Myocyte (in vitro differentiated cells): ENCODE measurements at places on chromosomes 12 and 14. TPM values are rescaled to one million over a fixed set of nuclear protein-coding genes. Genes with fewer than 3 reads are reported as not detected.

The ACOT4 gene
- total RNA-seq = 0.05 and 0.13 TPM in 2 replicates

GRCh38 chr12:104420868-104421267 lies 35.9 kb upstream of the CHST11 start:
- no peak for DNase-seq

DNA sequence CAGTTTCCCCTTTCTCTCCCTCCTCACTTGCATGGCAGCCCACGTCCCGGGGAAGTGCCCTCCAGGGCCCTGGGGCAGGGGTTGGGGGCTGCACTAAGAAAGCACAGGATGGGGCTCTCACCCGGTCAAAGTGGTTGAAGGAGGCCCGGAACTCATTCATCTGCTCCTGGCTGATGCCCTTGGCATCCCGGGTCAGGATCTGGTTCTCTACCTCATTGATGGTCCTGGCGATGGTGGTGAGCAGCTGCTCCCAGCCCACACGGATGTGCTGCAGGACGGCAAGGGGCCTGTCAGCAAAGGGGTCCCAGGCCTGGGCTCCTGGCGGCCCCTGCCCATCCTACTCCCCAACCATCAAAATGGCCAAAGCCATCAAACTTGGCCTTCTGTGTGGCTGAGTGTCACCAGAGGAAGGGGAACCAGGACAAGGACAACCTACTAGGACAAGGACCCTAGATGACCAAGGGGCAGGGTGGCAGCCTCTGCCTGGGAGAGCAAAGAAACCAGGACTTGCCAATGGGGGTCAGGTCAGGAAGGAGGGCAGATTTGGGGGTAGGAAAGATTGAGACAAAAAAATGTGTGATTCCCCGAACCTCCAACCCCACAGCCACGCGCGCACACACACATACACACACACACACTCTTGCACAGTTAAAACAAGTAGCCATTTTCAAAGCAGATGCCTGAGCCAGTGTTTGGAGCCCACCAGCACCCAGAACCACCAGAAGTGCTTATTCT lies 87.1 kb upstream of the ZFP36L1 start:
- no peak for DNase-seq

GRCh38 chr12:111494676-111495075 lies 89.0 kb downstream of the SH2B3 start:
- DNase-seq = no peak
